ENCODE measurements at places on chromosomes 12 and 14.

GRCh38 chr14:58832095-58832521 is 194.3 kb downstream of the DACT1 start:
- no peak for DNase-seq

DNA sequence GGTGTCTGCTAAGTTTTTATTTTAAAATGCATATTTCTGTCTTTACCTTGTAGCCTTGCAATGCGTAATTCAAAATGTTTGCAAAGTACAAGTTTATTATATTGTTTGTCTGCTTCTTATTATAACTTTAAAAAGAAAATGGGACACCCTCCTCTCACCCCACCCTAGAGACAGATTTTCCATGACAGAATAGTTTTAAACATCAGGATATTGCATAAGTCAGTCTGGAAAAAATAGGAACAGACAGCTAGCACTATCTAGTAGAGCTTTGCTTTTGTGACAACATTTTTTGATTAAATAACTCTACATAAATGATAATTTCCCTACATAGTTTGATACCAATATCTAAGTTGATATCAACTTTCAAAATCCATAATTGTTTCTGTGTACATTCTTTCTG is 71.3 kb downstream of the PDE3A start:
- no peak for DNase-seq

GRCh38 chr14:61706096-61706690 is 10.9 kb downstream of the HIF1A start:
- DNase-seq, result no peak

- DNase-seq, result no peak
These were observed 15.5 kb upstream of the PAPOLA start for GRCh38 chr14:96486705-96487104.

GRCh38 chr14:37862263-37862662 is 266.8 kb downstream of the TTC6 start:
- DNase-seq, result no peak

DNA sequence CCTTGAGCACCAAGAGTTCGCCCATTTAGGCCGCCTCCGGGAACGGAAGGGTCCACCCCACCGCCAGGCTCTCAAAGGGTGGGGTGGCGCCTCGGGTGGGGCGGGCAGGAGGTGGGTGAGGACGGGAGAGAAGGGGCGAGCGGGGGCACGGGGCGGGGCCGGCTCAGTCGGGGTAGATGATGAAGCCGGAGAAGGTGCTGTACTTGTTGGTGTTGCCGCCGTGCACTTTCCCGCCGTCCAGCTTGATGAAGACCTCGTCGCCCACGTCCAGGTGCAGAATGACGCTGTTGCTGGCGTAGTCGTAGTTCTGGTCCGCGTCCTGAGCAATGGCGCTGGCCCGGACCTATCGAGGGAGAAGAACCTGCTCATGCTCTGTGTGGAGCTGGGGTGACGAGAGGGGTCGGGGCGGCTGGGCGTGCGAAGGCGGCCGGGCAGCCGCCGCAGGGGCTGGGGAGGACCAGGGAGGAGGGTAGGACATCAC is 4.1 kb downstream of the C1QL4 start:
- no peak for DNase-seq

GRCh38 chr12:115762936-115763335 is 514.6 kb downstream of the MED13L start:
- no peak for DNase-seq

DNA sequence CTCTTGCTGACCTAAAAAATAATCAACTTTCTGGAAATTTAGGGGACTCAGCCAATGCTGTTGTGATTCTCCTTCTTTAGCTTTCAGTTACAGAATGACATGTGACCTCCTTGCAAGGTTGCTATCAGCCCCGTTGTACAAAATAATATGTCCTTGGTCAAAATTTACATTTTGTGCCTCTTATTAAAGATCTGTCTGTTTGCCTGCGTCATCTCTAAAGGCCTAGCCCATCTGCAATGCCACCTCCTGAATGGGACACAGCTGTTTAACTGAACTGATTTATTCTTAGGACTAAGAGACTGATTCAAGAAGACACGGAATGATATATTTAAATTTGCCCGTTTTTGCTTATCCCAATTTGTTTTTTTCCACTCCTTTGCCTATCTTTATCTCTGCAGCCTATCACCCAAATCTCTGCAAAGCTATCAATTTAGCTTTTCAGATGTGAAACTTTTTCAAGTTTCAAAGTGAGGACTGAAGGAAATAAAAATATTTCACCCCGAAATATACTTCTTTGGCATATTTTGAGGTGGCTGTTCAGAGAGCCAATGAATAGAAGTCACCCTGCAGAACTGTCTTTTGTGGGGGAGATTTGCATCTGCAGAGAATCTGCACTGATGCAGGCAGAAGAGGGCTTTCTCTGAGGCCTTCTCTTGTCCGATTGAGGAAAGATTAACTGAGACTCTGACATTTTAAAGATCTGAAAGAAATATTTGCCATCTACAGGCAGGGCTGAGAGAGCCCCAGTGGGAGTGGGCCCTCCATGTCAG is 126.0 kb downstream of the VEZT start:
- no peak for DNase-seq

DNA sequence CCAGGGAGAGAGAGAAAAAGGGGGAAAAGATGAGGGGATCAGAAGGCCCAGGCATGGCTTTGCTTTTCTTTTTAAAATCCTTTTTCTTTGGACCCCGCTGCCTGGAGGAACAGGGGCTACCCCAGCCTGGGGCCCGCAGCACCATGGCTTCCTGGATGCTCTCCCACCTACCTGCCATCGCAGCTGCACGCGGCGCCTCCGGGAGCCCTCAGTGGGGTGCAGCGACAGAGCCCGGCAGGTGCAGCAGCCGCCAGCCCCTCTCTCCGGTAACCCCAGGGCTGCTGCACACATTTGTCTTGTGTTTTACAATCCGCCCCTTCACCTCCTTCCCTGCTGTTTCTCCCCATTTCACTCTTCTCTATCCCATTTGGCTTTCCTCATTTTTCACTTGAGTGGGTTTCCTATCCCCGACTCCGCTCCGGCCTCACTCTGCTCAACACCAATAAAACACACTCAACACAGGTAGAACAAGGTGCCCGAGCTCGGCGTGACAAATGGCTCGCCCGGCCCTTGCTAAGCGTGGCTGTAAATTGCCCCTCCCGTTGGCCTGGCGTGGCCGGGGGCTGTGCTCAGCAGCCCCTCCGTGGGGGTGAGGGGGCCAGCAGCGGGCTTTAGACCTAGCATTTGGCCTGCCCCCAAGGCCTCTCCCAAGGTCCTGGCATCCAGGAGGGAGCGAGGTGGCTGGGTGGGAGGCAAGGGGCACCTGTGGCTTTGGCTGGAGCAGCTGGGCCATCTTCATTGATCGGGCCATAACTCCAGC is 52.6 kb upstream of the GPATCH2L start:
- DNase-seq, result no peak

- DNase-seq, result no peak
These were observed 99.6 kb downstream of the LIN7A start for GRCh38 chr12:80838024-80838658.

GRCh38 chr14:83908419-83908818 is 1621.5 kb upstream of the FLRT2 start:
- DNase-seq, result no peak

- no peak for DNase-seq
These were observed 114.2 kb downstream of the PCNX1 start for GRCh38 chr14:71021347-71022011.

DNA sequence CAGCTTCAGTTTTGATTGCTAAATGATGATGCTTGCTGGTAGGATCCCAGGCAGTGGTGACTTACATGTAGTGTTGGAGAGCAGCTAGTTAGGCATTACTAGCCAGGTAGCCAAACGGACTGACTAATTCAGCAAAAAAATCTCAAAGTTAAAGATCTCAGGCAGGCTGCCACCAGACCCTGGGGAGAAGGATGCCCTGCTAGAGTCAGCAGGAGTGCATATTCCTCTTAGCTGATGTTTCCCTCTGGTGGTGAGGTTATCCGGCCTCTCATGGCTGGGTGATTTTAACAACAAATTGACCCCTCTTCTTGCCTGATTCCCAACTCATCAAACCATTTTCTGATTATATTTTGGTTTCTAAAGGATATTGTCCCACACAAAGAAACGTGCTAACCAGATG is 2.8 kb downstream of the EFS start:
- no peak for DNase-seq

Measured in NCI-H2081 treated with DMSO at 0.1 percent for 48 hours (cell line).